ENCODE measurements at places on chromosomes 6 and 20.

- DNase-seq: no peak
Observed at GRCh38 chr6:37501632-37502491, 2.2 kb upstream of the CCDC167 start.

GRCh38 chr6:34810936-34811632 lies 19.2 kb downstream of the BLTP3A start:
- DNase-seq: no peak

- DNase-seq: no peak
Observed at GRCh38 chr6:146358431-146359046, 185.1 kb upstream of the RAB32 start.

DNA sequence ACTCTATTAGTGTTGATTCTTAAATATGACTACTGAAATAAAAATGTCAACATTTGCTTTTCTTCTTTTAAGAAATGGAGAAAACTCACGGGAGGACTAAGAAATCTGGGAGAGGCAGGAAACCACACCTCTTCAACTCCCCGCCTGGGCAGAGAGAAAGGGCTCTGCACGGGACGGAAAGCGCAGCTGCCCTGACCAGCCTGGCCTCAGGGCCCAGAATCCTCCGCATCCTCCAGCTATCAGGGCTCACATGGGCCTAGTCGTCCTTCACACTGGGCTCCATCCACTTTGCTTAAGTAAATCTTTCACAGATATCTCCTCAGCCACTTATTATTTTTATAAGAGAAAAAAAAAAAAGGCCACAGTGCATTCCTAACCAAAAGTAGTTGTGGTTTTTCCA lies 215.1 kb downstream of the TBXT start:
- no peak for DNase-seq

DNA sequence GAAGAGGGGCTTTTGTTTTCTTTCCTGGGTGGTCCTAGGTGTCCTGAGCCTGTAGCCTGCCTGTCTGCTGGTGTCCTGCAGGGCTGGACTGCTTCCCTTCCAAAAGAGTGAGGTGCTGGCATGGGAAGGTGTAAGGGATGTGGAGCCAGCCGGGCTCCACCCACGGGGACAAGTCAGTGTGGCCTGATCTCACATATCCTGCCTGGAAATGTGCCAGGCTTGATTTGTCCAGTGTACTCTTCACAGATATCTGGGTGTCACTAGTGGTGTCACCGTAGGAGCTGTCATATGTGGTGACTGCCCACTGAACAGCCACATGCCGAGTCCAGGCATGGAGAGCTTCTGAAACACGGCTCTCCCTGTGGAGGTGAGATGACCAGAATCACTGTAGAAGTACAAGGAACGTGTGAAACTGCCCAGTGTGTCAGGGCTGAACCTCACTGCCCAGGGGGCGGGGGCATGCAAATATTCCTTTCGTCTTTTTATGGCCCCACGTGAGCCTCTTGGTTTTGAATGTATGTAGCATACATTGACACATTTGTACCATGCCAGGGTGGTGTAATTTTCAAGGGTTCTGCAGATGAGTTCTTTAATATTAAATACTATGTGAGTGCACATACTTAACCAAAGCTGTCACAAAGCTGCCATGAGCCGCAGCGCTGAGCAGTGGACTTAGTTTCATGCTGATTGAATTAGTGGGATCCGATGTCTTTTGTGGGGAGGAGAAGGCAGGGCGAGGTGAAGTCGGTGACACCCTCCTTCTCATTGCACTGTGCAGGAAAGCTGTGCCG lies 55.8 kb downstream of the CDH4 start:
- DNase-seq: no peak

- DNase-seq: no peak
Observed at GRCh38 chr6:55543633-55544309, 35.2 kb downstream of the HMGCLL1 start.

DNA sequence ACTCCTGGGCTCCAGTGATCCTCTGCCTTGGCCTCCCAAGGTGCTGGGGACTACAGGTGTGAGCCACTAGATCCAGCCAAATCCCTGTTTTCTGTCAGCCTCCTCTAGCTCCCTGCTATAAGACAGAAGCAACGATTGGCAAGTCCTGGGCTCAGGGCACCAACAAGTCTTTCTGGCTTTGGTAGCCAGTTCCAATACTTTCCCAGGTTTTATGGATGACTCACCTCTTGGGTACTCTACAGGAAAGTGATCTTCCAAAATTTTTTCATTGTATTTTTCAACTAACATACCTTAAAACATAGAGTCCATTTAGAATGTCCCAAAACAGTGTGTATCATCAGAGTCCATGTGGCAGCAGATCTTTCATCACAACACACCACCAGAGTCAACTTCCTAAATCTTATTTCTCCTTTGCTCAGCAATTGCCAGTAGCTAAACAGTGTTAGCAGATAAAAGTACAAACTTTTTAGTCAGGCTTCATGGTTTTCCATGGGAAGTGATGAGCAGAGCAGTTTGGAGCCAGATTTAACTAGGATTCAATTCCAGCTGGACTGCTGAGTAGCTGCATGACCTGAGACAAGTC lies 13.3 kb downstream of the GABBR1 start:
- DNase-seq: no peak

- DNase-seq: no peak
Observed at GRCh38 chr6:110095101-110095500, 84.4 kb downstream of the WASF1 start.

DNA sequence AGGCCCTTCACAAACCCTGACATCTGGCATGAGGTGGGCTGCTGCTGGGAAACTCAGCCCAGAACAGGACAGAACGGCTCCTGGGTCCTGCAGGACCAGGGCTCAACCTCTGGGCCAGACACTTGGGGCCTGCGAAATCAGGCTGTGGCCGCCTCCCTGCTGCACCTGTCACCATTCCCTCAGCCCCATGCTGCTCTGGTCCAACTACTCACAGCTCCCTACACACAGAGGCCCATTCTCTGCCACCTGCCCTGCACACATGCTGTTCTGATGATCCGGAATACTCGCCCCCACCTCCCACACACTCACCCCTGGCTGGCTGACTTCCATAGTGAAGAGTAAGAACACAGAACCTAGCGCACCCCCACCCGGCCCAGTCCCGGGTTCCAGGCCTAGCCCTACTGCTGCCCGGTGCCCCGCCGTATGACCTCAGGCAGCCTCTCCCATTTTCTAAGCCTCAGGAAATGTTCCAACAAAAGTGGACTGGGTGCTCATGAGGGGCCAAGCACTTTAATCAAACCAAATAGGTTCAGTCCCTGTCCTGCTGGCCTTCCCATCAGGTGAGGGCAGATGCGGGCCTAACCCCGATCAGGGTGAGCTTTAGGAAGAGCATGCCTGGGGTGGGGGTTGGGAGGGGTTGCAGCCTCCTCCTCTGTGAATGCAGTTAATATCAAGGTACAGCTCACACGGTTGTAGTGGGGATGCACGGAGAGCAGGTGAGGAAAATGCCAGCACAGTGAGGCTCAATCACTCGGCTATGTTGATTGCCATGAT lies 3.9 kb downstream of the PEDS1 start:
- no peak for DNase-seq

- no peak for DNase-seq
Observed at GRCh38 chr6:69784595-69785377, 12.0 kb downstream of the LMBRD1 start.
